ENCODE measurements at places on chromosomes 7 and 10.

DNA sequence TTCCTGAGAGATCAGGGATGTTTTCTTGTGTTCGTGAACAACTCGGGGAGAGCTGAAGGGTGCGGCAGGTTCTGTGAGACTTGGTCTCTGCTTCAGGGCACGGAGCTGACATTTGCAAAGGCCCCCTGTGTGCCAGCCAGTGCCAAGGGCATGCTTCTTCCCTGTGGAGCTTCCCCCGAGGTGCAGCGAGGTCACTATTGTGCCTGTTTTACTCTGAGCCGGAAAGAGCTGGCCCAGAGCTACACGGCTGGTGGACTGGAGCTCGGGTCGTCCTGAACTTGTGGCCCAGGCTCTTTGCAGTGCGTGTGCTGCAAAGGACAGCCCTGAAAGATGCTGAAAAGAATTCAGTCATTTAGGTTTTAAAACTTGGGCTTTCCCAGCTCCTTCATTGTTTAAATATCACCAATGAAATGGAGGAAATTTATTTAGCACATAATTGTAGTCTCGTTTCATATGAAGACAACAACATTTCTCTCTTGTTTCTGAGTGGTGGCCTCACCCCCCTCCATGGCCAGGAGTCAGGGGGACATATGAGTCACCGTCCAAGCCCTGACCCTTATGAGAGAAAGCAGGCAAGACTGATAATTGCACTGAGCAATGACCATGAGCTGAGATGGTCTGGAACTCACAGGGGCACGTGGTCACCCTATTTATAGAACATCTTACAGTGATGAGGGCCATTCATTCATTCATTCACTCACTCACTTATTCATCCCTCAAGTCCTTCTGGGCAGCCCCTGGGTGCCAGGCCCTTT lies 102.6 kb downstream of the PTPRE start:
- H3K4me3 ChIP-seq, result no peak overlapping the region
- peaks cover 38% of the 10 kb centered on the region for H3K27me3 ChIP-seq
- no peak overlapping the region for H3K27ac ChIP-seq
- no peak for DNase-seq
- H3K4me1 ChIP-seq, result peaks cover 9% of the 10 kb centered on the region

DNA sequence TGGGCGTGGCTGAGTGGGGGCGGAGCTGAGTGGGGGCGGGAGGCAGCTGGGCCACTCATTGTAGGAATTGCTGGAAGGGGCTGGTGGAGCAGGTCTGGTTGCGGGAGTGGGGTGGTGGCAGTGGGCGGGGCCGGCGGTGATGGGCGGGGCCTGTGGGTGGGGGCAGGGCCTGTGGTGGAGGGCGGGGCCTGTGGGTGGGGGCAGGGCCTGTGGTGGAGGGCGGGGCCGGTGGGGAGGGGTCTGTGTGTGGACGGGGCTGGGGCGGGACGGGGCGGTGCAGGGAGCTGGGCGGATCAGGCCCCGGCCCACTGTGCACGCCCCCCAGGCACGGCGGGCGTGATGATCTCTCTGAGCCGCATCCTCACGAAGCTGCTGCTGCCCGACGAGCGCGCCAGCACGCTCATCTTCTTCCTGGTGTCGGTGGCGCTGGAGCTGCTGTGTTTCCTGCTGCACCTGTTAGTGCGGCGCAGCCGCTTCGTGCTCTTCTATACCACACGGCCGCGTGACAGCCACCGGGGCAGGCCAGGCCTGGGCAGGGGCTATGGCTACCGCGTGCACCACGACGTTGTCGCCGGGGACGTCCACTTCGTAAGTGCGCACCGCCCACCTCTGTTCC lies 14.0 kb downstream of the SLC29A4 start:
- peaks cover 79% of the 10 kb centered on the region for H3K27me3 ChIP-seq
- DNase-seq, result peak; percentile 83
- H3K4me3 ChIP-seq, result peak overlapping the region; percentile 63
- peaks cover 12% of the 10 kb centered on the region for H3K4me1 ChIP-seq

GRCh38 chr10:124619195-124619594 lies 125.0 kb downstream of the FAM53B start:
- H3K4me1 ChIP-seq, result peaks cover 22% of the 10 kb centered on the region
- peaks cover 11% of the 10 kb centered on the region for H3K36me3 ChIP-seq
- no peaks in the 10 kb centered on the region for H3K27me3 ChIP-seq
- no peak overlapping the region for H3K27ac ChIP-seq
- no peak overlapping the region for H3K4me3 ChIP-seq
- no peak for DNase-seq

DNA sequence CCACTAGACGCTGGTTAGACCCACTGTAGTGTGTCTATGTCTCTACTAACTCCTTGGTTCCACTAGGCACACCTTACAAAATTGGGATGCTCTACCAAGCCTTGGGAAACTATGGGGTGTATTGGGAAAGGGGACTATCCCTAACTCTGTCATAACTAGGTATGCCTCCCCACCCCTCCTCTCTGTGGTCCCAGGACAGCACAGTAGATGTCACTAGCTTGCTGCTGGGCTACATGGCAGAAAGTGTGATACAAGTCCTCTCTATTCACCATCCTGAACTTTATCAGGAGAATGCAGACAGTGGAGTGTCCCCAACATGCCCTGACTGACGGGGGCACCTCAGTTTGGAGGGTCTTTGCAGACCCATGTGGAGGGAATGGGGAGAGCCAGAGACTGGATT lies 30.3 kb upstream of the TMEM273 start:
- peaks cover 3% of the 10 kb centered on the region for H3K4me1 ChIP-seq
- H3K4me3 ChIP-seq, result no peak overlapping the region
- H3K27ac ChIP-seq, result no peak overlapping the region
- no peaks in the 10 kb centered on the region for H3K36me3 ChIP-seq
- no peak for DNase-seq

- H3K36me3 ChIP-seq, result peaks cover 4% of the 10 kb centered on the region
- H3K27ac ChIP-seq, result no peak overlapping the region
- DNase-seq, result no peak
Observed at GRCh38 chr10:78366663-78367411, 333.2 kb downstream of the RPS24 start.

- H3K4me1 ChIP-seq, result no peaks in the 10 kb centered on the region
- no peaks in the 10 kb centered on the region for H3K27me3 ChIP-seq
- H3K27ac ChIP-seq, result no peak overlapping the region
- no peaks in the 10 kb centered on the region for H3K36me3 ChIP-seq
- no peak overlapping the region for H3K4me3 ChIP-seq
Observed at GRCh38 chr10:85212526-85212925, 884.1 kb downstream of the CCSER2 start.

DNA sequence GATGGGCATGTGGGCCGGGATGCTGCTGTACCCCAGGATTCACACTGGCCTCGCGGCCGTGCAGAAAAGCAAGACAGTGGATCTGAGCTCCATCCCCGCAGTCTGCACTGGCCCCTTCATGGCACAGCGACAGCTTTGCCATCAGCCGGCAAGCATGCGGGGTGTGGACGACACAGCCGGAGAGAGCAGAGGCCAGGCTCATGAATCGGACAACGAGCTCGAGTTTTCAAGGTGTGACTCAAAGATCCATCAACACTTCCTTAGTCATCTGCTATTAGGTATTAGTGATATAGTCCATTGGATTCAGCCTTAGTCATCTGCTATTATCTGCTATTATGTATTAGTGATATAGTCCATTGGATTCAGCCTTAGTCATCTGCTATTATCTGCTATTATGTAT lies 254.7 kb downstream of the KLF6 start:
- H3K27ac ChIP-seq, result no peak overlapping the region
- no peak overlapping the region for H3K4me3 ChIP-seq
- H3K4me1 ChIP-seq, result no peaks in the 10 kb centered on the region
- peaks cover 23% of the 10 kb centered on the region for H3K27me3 ChIP-seq
- no peak for DNase-seq

GRCh38 chr10:124743191-124744101 lies 732 bp downstream of the FAM53B start:
- peaks cover 58% of the 10 kb centered on the region for H3K4me1 ChIP-seq
- peaks cover 14% of the 10 kb centered on the region for H3K27me3 ChIP-seq
- H3K27ac ChIP-seq, result peak overlapping the region; percentile 94
- peak; percentile 54 for DNase-seq

- no peaks in the 10 kb centered on the region for H3K36me3 ChIP-seq
- no peak overlapping the region for H3K27ac ChIP-seq
- H3K27me3 ChIP-seq, result no peaks in the 10 kb centered on the region
- DNase-seq, result no peak
- no peaks in the 10 kb centered on the region for H3K4me1 ChIP-seq
Observed at GRCh38 chr7:48887500-48887899, 36.8 kb upstream of the CDC14C start.

DNA sequence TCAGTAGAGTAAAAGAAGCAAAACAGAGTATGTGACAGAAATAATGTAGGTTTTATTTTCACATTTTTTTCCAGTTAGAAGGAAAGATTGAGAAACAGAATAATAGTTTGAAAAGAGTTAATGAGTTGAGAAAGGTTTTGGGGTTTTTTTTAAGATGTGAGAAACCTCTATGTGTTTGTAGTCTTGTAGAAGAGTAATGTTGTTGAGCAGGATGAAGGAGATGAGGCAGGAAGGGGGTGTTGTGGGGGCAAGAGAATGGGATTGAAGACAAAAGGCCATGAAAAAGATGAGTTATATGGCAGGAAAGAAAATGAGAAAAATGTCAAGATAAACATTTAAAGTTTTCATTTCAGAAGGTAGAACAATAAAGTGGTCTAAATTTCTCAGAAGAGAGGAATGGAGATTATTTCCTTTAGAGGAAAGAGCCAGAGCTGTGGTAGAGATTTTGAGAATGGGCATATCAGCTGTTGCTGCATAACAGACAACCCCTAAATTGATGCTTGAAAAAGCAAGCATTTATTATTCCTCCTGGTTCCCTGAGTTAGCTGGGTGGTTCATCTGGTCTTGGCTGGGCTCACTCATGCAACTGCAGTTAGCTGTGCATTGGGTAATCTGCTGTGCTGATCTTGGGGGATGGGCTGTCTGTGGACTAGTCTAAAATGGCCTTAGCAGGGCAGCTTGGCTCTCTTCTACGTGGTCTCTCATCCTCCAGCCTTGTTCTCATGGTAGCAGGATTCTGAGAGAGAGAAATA lies 27.1 kb downstream of the PCGF5 start:
- no peaks in the 10 kb centered on the region for H3K27me3 ChIP-seq
- no peak overlapping the region for H3K4me3 ChIP-seq
- H3K36me3 ChIP-seq, result peaks cover 18% of the 10 kb centered on the region
- H3K4me1 ChIP-seq, result peaks cover 15% of the 10 kb centered on the region
- peak; percentile 23 for DNase-seq
- peak overlapping the region; percentile 15 for H3K27ac ChIP-seq

GRCh38 chr7:139360948-139361307 lies 1.2 kb downstream of the LUC7L2 start:
- DNase-seq, result no peak
- H3K27me3 ChIP-seq, result no peaks in the 10 kb centered on the region
- H3K36me3 ChIP-seq, result peaks cover 24% of the 10 kb centered on the region
